ENCODE measurements at places on chromosomes 6 and 20.

- no peak for DNase-seq
Measured at GRCh38 chr6:7532232-7532631, 9.2 kb upstream of the DSP start.

DNA sequence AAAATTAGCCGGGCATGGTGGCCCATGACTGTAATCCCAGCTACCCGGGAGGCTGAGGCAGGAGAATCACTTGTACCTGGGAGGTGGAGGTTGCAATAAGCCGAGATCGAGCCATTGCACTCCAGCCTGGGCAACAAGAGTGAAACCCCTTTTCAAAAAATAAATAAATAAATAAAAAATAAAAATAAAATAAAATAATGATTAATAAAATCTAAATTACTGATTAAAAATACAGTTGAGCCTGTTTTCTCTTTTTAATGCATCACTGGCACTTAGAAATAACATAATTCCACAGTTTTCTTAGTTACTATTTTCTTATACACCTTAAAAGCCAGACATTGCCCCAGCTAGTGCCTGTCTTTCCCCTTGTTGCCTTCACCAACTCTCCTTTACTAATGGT is 922.8 kb upstream of the GJE1 start:
- no peak for DNase-seq

GRCh38 chr6:46772762-46773161 is 20.4 kb upstream of the MEP1A start:
- DNase-seq: no peak

- DNase-seq: no peak
Measured at GRCh38 chr20:16189371-16189770, 383.9 kb downstream of the KIF16B start.

- peak; percentile 47 for DNase-seq
Measured at GRCh38 chr6:29708432-29709179, 14.6 kb upstream of the HLA-F start.

DNA sequence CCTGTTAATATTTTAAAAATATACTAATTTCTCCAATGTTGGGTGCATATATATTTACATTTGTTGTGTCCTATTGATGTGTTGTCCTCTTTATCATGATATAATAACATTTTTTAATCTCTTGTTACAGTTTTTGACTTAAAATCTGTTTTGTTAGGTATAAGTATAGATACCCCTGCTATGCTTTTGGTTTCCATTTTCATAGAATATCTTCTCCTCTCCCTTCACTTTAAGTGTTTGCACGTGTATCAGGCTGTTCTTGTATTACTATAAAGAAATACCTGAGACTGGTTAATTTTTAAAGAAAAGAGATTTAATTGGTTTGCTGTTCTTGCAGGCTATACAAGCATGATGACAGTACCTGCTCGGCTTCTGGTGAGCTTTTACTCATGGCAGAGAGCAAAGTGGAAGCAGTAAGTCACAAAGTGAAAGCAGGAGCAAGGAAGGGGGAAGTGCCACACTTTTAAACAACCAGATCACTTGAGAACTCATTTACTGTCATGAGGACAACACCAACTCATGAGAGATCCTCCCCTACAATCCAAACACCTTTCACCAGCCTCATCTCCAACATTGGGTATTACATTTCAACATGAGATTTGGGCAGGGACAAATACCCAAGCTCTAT is 340.5 kb upstream of the SYNCRIP start:
- no peak for DNase-seq

- DNase-seq: no peak
Measured at GRCh38 chr6:8527818-8528217, 92.5 kb upstream of the SLC35B3 start.

DNA sequence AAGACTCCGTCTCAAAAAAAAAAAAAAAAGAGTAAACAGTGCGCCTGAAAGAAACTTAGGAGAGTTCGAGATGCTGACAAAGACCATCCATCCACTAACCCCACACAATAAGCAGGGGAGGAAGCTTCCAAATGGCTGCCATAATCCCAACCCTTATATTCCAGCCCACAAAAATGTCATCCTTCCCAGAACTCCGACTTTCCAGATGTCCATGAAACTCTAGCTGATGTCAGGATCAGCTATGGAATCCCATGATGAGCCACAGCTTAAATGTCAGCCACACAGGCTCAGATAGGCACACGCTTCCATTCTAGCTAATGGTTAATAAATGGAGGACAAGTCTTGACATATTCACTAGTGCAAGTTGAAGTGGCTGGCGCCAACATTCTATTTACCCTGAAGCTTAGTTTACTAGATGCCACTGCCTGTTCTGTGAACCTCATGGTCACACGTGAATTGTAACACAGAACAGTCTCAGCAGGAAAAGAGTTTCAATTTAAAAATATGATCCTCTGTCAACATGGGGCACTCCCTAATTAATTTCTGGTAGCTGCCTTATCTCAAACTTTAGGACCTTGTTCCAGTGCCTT is 75.5 kb downstream of the FOXF2 start:
- no peak for DNase-seq

DNA sequence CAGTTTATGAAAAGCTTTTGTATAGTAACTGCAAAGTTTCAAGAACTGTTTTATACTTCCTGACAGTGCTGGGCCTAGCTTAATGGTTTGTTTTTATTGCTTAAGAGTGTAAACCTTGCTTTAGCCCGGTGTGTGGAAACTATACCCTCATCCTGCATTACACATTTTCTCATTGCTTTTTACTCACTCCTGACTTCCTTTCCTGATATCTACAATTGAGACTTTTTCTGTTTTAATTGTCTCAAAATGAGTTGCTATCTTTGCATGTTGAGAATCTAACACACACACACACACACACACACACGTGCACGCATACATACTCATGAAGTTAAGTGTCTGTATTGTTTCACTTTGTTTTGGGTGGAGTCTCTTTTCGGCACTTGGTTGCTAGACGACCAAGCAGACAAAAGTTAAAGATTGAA is 16.7 kb downstream of the BMP2 start:
- DNase-seq: no peak

DNA sequence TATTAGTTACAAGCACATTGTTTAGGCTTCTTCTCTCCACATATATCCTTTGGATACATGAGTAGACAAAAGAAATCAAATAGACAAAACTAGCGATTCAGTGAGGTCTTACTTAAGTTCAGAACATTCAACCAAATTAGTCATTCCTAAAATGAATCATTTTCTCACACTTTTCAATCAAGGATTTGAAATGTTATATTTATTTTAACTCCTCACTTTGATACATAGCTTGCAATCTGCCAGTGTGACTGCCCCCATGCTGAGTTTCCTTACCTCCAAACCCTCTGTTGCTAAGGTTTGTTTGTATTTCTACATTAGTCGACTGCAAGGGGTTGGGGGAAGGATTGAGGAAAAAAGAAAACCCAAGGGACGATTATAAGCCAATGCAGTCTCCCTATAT is 3.5 kb upstream of the MOXD1 start:
- no peak for DNase-seq

All from OCI-LY7 (cell line).